ENCODE measurements at places on chromosomes 12 and 14.
A peak's percentile ranks its signal among the peaks of the same experiment; 100 is the strongest.

DNA sequence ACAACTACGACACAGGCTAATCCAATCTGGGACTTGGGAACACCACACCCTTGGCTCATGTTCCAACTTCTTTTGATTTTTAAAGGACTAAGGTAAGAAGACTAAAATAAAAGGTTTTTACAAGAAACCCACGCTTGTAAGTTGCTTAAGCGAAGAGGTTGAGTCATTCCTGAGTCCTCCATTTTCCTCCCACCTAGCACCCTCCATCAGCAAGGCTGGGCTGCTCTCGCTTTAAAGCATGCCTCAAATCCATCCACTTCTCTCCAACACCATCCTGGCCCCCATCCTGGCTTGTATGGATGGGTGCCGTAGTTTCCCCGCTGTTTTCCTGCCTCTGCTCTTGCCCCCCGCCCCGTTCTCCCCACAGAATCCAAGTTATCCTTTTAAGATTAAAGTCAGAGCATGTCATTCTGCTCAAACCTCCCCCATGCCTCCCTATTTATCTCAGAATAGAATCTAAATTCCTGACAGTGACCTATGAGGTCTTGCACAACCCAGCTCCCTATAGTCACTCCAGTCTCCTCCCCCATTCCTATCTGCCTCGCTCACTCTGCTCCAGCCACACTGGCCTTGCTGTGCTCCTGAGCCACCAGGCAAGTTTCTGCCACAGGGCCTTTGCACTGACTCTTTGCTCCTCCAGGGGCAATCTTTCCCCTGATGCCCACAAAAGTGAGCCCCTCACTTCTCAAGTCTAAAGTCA is 34.5 kb downstream of the SCARB1 start:
- DNase-seq = no peak

GRCh38 chr12:46442738-46443137 is 70.2 kb upstream of the SLC38A2 start:
- DNase-seq = no peak

DNA sequence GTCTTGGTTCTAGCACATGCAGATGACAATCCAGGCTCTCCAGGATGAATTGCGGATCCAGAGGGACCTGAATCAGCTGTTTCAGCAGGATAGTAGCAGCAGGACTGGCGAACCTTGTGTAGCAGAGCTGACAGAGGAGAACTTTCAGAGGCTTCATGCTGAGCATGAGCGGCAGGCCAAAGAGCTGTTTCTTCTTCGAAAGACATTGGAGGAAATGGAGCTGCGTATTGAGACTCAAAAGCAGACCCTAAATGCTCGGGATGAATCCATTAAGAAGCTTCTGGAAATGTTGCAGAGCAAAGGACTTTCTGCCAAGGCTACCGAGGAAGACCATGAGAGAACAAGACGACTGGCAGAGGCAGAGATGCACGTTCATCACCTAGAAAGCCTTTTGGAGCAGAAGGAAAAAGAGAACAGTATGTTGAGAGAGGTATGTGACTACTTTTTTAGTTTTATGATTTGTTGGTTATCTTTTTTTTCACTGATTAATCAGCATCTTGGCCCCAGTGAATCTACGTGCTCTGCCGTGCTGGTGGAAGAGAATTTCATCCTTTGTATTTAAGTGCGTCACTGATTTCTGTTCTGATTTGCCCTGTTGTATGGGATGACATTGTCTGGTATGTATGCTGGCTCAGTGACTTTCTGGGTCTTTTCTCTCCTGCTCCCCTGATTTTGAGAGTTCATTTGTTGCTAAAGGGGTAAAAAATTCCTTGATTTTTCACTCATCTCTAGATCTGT is 92.3 kb downstream of the ERC1 start:
- DNase-seq = no peak

DNA sequence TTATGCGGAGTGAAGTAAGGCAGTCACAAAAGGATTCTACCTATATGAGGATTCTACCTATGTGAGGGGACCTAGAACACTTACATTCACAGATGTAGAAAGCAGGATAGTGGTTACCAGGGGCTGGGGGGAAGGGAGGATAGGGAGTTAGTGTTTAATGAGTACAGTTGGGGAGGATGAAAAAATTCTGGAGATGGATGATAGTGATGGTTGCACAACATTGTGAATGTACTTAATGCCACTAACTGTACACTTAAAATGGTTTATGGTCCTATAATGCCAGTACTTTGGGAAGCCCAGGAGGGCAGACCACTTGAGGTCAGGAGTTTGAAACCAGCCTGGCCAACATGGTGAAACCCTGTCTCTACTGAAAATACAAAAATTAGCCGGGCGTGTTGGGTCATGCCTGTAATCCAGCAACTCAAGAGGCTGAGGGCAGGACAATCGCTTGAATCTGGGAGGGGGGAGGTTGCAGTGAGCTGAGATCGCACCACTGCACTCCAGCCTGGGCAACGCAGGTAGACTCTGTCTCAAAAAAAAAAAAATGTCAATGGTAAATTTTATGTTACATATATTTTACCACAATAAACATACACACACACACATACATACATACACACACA is 25.4 kb downstream of the SVOP start:
- no peak for DNase-seq

GRCh38 chr12:121676190-121676589 is 6.7 kb upstream of the MORN3 start:
- DNase-seq = no peak

- DNase-seq = no peak
Measured at GRCh38 chr12:17381211-17381610, 708.8 kb downstream of the RERGL start.

- DNase-seq = no peak
Measured at GRCh38 chr12:74914378-74914777, 295.3 kb downstream of the KCNC2 start.

DNA sequence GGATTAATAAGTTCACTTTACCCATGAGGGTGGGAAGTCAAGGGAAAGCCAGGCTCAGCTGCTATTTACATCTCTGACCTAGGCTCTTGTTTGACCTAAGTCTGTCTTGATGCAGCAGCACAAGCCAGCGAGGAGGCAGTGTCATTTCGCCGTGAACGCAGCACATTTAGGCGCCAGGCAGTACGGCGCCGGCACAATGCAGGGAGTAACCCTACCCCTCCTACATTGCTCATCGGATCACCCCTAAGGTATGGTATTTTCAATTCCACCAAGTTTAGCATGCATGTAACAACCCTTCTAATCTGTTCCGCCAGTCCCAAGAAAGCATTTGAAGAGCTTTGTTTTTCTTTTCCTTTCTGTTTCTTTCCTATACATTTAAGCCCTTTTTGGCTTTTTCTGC is 81.2 kb downstream of the PCNX1 start:
- DNase-seq = no peak

GRCh38 chr12:91222746-91223145 is 40.1 kb upstream of the DCN start:
- DNase-seq = no peak

DNA sequence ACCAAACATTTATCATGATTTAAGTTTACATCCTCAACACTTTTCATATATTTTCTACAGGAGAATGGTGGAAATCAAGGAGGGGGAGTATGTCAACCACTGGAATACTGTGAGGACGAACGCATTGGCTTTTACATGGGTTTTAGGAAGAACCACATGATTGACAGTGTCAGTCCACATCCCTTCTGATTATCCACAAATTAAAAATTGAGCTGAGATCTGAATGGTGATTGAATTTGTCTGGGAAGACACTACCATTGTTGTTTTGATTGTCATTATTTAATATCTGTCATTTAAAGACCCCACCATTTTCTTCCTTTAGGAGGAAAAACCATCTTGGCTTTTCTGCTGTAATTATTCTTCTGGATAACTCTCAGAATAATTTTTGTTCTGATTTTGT is 31.3 kb upstream of the KLRF1 start:
- DNase-seq = no peak

GRCh38 chr14:92914087-92914656 is 8.8 kb upstream of the CHGA start:
- no peak for DNase-seq

- DNase-seq = peak; percentile 34
Measured at GRCh38 chr14:46488374-46488773, 163.2 kb downstream of the RPL10L start.

DNA sequence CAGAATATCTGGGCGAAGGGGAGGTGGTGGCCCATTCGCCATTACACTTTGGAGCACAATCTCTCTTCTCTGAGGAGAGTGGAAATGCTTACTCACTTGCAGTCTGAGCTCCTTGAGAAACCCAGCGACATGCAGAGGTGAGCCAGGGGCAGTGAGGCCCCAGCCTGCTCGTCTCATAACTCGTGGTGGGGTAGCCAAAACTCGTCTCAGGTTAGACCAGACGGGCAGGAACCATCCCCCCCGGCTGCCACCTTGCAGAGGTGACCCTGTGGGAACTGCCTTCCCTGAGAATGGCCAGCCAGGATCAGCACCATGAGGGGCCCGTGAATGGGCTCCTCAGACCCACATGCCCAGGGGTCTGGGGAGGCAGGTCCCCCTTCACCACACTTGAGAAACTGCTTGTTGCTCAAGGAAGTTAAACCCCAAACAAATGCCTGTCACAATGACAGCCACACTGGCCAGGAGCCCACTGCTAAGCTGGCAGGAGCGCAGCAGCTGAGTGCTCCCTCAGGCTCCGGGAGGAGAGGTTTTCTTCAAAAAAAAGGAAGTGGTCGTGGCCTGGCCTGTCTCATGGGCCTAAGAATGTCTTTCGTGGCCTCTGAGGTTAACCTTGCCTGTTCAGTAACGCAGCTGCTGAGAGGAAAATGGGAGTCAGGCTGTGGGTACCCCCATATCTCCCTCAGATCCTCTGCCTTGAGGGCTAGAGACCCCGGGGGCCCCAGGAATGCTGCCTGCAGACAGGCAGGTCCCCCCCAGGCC is 9.2 kb upstream of the ALDH2 start:
- peak; percentile 82 for DNase-seq

DNA sequence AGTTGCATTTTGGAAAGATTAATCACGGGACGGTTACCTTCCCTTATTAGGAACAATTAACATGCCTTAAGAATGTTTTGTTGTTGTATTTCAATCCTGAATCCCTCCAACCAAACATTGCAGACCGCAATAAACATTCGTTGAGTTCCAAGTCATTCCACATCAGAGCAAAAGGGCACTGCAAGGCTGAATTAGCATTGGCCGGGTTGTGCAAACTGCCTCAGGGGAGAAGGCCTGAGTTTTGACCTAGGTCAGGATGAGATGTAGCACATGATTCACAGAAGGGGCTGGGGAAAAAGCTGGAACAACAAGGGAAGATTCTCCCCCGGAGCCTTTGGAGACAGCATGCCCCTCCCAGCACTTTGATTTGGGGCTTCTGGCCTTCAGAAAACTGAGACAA is 82.1 kb upstream of the BDKRB2 start:
- DNase-seq = no peak

GRCh38 chr12:76920172-76921099 is 41.6 kb upstream of the CSRP2 start:
- no peak for DNase-seq

- no peak for DNase-seq
Measured at GRCh38 chr12:12447236-12447635, 90.4 kb downstream of the BORCS5 start.

DNA sequence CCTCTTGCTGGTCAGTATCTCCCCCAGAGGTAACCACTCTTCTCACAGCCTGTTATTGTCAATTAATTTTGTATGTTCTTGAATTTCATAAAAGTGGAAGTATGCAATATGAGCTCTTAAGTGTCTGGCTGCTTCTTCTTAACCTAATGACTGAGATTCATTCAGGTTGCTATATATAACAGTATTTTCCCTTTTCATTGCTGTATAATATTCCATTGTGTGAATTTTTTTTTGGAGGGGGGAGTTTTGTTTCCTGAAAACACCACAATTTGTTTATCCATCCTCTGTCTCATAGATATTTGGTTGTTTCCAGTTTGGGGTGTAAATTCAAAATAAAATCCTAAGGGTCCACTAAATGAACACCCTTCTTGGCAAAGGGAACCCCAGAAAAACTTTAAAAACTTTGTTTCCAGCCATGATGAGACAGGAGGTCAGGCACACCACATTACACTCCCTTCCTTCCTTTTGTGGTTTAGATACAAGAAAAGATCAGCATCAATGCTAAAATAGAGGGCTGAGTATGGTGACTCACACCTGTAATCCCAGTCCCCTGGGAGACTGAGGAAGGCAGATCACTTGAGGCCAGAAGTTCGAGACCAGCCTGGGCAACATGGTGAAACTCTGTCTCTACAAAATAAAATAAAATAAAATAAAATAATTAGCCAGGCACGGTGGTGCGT is 4.1 kb upstream of the DAO start:
- DNase-seq = no peak

DNA sequence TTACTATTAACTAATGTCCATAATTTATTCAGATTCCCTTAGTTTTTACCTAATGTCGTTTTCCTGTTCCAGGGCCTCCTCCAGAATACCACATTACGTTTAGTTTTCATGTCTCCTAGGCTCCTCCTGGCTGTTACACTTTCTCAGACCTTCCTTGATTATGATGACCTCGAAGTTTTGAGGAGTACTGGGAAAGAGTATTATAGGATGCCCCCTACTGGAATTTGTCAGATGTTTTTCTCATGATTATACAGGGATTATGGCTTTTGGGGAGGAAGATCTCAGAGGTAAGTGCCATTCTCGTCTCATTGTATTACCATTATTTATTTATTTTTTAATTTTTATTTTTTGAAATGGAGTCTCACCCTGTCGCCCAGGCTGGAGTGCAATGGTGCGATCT is 17.7 kb upstream of the C1S start:
- DNase-seq = no peak

DNA sequence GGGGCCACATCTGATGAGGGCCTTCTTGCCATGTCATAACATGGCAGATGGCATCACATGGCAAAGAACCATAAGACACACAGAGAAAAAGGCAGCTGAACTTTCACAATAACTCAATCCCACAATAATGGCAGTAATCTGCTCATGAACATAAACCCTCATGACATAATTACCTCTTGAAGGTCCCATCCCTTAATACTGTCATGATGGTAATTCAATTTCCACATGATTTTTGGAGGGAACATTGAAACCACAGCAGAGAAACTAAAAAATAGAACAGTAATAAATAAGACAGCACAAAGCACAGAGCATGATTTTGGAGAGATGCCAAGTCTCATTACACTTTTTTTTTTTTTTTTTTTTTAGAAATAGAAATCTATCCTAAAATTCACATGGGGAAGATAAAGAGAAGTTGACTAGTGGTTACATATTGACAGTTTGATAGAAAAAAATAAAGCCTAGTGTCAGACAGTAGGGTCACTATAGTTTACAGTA is 61.8 kb upstream of the ATF7IP start:
- no peak for DNase-seq

- DNase-seq = no peak
Measured at GRCh38 chr12:40693207-40693821, 1.1 kb downstream of the CNTN1 start.

GRCh38 chr14:33909380-33910084 is 41.3 kb downstream of the EGLN3 start:
- DNase-seq = no peak

All from Right ventricle myocardium inferior (tissue), 1 donor.